PC-9 (cell line): ENCODE measurements at places on chromosomes 11 and 22. TPM values are rescaled to one million over a fixed set of nuclear protein-coding genes. Genes with fewer than 3 reads are reported as not detected.

OR8U1 gene
- not detected in 2 replicates for total RNA-seq

TMEM45B gene
- total RNA-seq = 11.4 and 13.3 TPM in 2 replicates

P4HA3 gene
- 0.22 and 0.60 TPM in 2 replicates for total RNA-seq

CRYBB3 gene
- total RNA-seq = 0.85 and 2.1 TPM in 2 replicates

TMEM225 gene
- total RNA-seq = not detected in 2 replicates

OR5AN1 gene
- not detected in 2 replicates for total RNA-seq

GLB1L2 gene
- total RNA-seq = 28.8 and 32.2 TPM in 2 replicates

GLYAT gene
- not detected in 2 replicates for total RNA-seq

TREH gene
- not detected in 2 replicates for total RNA-seq

LRRC10B gene
- total RNA-seq = 1.0 and 1.1 TPM in 2 replicates

CFAP300 gene
- total RNA-seq = 1.9 and 2.2 TPM in 2 replicates

PGA3 gene
- not detected in 2 replicates for total RNA-seq

BARX2 gene
- total RNA-seq = 13.4 and 16.5 TPM in 2 replicates

SLC35F2 gene
- total RNA-seq = 24.9 and 35.7 TPM in 2 replicates

ADORA2A gene
- 1.8 and 2.6 TPM in 2 replicates for total RNA-seq

ALDH3B1 gene
- total RNA-seq = 98.1 and 104 TPM in 2 replicates

SPON1 gene
- 0.48 and 0.70 TPM in 2 replicates for total RNA-seq

RIMBP3B gene
- 0.18 TPM in 1 of 2 replicates, not detected in the other for total RNA-seq

VSTM5 gene
- 0.81 and 1.2 TPM in 2 replicates for total RNA-seq

SLC22A12 gene
- not detected in 2 replicates for total RNA-seq

COMT gene
- 99.9 and 107 TPM in 2 replicates for total RNA-seq

CCT8L2 gene
- total RNA-seq = not detected in 2 replicates

PLAAT5 gene
- total RNA-seq = not detected in 2 replicates

CASP5 gene
- not detected in 2 replicates for total RNA-seq

CCDC15 gene
- 2.7 and 2.8 TPM in 2 replicates for total RNA-seq

FOLR1 gene
- total RNA-seq = 4.7 and 5.0 TPM in 2 replicates

P2RY6 gene
- 29.7 and 34.7 TPM in 2 replicates for total RNA-seq

OR6A2 gene
- total RNA-seq = 0.48 TPM in 1 of 2 replicates, not detected in the other

ELMOD1 gene
- total RNA-seq = not detected in 2 replicates

OR10A2 gene
- total RNA-seq = not detected in 2 replicates

TPBGL gene
- not detected in 2 replicates for total RNA-seq

SMC1B gene
- total RNA-seq = 0.28 and 0.31 TPM in 2 replicates

C11orf97 gene
- not detected in 2 replicates for total RNA-seq

FZD4 gene
- 2.6 TPM in 2 replicates for total RNA-seq

NXPE4 gene
- not detected in 2 replicates for total RNA-seq

EIF1AD gene
- 42.9 and 55.2 TPM in 2 replicates for total RNA-seq

MMP8 gene
- total RNA-seq = not detected in 2 replicates

NTM gene
- total RNA-seq = not detected in 2 replicates

CUL5 gene
- total RNA-seq = 34.3 and 39.4 TPM in 2 replicates

IRAG1 gene
- 0.65 and 1.3 TPM in 2 replicates for total RNA-seq

OR10D3 gene
- not detected in 2 replicates for total RNA-seq

APOC3 gene
- total RNA-seq = not detected in 2 replicates

LUZP2 gene
- total RNA-seq = 0.15 and 0.43 TPM in 2 replicates

DLG2 gene
- 4.4 and 6.4 TPM in 2 replicates for total RNA-seq

ROBO4 gene
- 0.20 TPM in 1 of 2 replicates, not detected in the other for total RNA-seq

SAA2 gene
- total RNA-seq = 1.2 TPM in 1 of 2 replicates, not detected in the other

CSNK2A3 gene
- total RNA-seq = 1.6 TPM in 1 of 2 replicates, not detected in the other

PGA5 gene
- not detected in 2 replicates for total RNA-seq

TMEM132A gene
- total RNA-seq = 54.4 and 90.3 TPM in 2 replicates

RPS6KA4 gene
- total RNA-seq = 60.6 and 64.3 TPM in 2 replicates

KRTAP5-11 gene
- total RNA-seq = not detected in 2 replicates
